NCI-H774 (cell line): ENCODE measurements at places on chromosomes 6 and 20.

GRCh38 chr6:170209354-170210025 lies 81.4 kb downstream of the DLL1 start:
- DNase-seq = no peak

- DNase-seq = no peak
These were observed 26.2 kb downstream of the VIP start for GRCh38 chr6:152776833-152777232.

- DNase-seq = no peak
These were observed 56.8 kb downstream of the MDGA1 start for GRCh38 chr6:37640786-37641395.

GRCh38 chr6:14180609-14181008 lies 63.0 kb downstream of the CD83 start:
- no peak for DNase-seq

GRCh38 chr6:143130928-143131327 lies 70.2 kb downstream of the AIG1 start:
- DNase-seq = no peak
